ENCODE measurements at places on chromosomes 5 and 9. TPM values are rescaled to one million over a fixed set of nuclear protein-coding genes. Genes with fewer than 3 reads are reported as not detected.

GRCh38 chr5:122351416-122352157 is 39.5 kb downstream of the SNCAIP start:
- H3K36me3 ChIP-seq, result no peaks in the 10 kb centered on the region
- H3K27me3 ChIP-seq, result no peaks in the 10 kb centered on the region
- no peak overlapping the region for H3K27ac ChIP-seq

The DTWD2 gene
- total RNA-seq, result 2.8 TPM

DNA sequence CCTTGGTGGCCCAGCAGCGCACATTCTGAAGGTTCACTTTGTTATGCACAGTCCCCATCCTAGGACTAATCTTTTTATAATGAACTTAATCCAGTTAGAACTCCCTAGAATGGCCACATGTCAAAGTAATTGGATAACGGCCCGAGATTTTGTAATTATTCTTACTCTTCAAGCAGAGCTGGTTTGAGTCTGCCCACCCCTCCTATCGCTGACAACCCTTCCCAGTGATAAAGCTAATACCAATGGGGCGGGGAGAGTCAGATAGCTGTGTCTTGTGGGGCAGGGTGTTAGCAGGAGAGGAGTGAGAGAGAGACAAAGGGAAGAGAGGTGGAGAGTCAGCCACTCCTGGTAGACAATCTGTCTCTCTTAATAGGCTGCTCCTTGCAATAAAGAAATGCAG is 356.9 kb downstream of the SLIT3 start:
- peaks cover 4% of the 10 kb centered on the region for H3K27me3 ChIP-seq
- no peaks in the 10 kb centered on the region for H3K36me3 ChIP-seq
- no peak overlapping the region for H3K27ac ChIP-seq
- no peak for DNase-seq
- peaks cover 9% of the 10 kb centered on the region for H3K4me1 ChIP-seq

DNA sequence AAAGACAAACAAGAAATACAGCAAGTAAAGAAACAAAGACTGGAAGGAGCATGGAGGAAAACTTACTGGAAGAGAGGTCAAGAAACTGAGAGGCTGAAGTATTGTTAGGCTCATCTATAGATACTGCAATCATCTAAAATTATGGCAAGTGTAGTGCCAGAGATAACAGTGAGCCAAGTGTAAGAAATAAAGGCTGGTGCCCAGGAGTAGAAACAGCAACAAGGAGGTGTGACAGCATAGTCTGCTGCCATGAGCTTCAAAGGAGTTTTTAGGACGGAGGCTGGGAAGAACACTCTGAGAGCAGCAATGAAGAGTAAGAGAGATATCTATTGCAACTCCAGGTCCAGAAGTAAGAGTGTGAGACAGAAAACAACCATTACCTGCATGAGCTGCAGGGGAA is 60.5 kb downstream of the MEGF9 start:
- DNase-seq, result no peak
- H3K27me3 ChIP-seq, result no peaks in the 10 kb centered on the region
- peaks cover 4% of the 10 kb centered on the region for H3K4me1 ChIP-seq
- H3K36me3 ChIP-seq, result no peaks in the 10 kb centered on the region
- no peak overlapping the region for H3K4me3 ChIP-seq

- H3K27ac ChIP-seq, result peak overlapping the region; percentile 69
- peak; percentile 45 for DNase-seq
- peaks cover 14% of the 10 kb centered on the region for H3K4me1 ChIP-seq
These were observed 722 bp downstream of the TBC1D9B start for GRCh38 chr5:179906795-179907555.

The DNAH5 gene
- not detected for total RNA-seq

DNA sequence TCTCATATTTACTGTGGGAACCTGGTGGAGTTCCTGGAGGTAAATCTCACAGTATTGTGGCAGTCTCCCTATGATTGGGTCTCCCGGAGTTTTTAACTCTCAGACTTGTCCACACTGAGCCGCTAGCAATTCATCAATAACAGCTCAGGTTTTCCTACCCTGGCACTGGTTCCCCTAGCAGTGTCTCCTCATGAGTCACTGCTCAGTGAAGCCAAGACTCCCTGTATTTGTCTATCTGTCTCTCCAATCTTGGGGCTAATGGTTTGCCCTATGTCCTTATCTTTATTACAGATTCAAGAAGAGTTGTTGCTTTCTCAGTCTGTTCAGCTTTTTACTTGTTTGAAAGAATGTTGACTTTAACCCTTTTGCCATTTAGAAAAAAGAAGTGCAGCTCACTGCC is 176.7 kb upstream of the FGF10 start:
- H3K4me1 ChIP-seq, result no peaks in the 10 kb centered on the region
- no peaks in the 10 kb centered on the region for H3K27me3 ChIP-seq

The LCN9 gene
- total RNA-seq, result not detected

GRCh38 chr9:138101444-138102234 is 224.1 kb downstream of the CACNA1B start:
- H3K4me3 ChIP-seq, result no peak overlapping the region
- H3K36me3 ChIP-seq, result no peaks in the 10 kb centered on the region
- peaks cover under 1% of the 10 kb centered on the region for H3K27me3 ChIP-seq
- DNase-seq, result peak; percentile 3
- no peak overlapping the region for H3K27ac ChIP-seq
- H3K4me1 ChIP-seq, result no peaks in the 10 kb centered on the region

GRCh38 chr9:38771593-38771992 is 51.7 kb upstream of the FAM240B start:
- DNase-seq, result no peak
- no peak overlapping the region for H3K4me3 ChIP-seq
- peaks cover 2% of the 10 kb centered on the region for H3K27me3 ChIP-seq

The PRUNE2 gene
- total RNA-seq, result 0.24 TPM

GRCh38 chr5:172602783-172603231 is 38.3 kb upstream of the NEURL1B start:
- H3K36me3 ChIP-seq, result no peaks in the 10 kb centered on the region
- no peaks in the 10 kb centered on the region for H3K4me1 ChIP-seq
- peaks cover 10% of the 10 kb centered on the region for H3K27me3 ChIP-seq

- no peak overlapping the region for H3K4me3 ChIP-seq
- no peaks in the 10 kb centered on the region for H3K27me3 ChIP-seq
- H3K4me1 ChIP-seq, result no peaks in the 10 kb centered on the region
- H3K36me3 ChIP-seq, result no peaks in the 10 kb centered on the region
These were observed 167.0 kb upstream of the ZNF618 start for GRCh38 chr9:113708821-113709713.

The ANKRD34B gene
- not detected for total RNA-seq

DNA sequence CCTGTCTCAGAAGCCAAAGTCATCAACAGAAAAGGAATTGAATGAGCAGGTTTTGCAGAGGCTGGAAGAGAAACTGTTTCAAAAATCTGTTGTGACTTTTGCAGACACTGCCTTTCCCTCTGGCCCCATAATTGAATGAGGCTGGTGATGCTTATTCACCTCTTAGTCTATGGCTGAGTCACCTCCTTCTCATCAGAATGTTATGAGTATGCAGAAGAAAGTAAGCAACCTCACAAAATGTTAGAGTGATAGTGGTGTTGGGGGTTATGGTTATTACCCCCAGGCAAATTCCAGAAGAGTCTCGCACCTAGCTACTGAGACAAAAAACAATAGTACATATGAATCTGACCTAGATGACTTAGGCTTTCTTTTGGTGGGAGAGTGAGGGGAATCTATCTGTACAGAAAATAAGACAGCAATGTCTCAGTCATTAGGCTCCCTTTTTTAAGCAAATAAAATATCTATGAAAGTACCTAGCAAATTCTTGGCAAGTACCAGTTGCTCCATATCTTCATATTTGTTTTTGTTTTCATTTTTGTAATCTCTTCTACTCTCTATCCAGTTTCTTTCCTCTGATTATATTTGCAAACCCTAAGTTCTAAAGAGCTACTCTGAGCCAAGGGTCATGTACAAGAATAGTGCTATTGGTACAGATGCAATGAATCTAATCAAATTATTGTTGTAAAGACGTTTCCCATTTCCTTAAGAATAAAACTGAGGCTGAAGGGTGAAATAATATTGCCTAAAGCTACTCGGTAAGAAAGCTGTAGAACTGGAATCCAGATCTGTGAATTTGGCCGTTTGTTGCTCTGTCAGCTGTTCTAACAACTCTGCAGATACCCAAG is 498.1 kb upstream of the TNC start:
- no peak for DNase-seq
- H3K36me3 ChIP-seq, result no peaks in the 10 kb centered on the region
- H3K27ac ChIP-seq, result no peak overlapping the region

The RAB3C gene
- total RNA-seq, result not detected

The HRH2 gene
- total RNA-seq, result 11.8 TPM

DNA sequence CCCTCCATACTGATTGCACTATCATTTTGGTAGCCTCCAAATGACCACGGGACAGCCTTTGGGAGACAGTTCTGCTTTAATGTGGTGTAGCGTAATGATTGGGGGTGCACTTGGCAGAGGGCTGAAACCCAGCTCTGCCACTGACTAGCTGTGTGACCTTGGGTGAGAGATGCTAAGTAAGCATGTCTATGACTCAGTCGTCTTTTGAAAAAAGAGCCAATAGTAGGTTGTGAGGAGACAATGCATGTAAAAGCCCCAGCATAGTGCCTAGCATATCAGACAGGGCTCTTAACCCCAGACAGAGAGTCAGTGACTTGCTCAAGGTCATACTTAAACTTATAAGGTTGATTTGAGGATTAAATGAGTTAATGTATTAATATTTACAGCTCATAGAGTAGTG is 18.0 kb upstream of the CXCL14 start:
- no peaks in the 10 kb centered on the region for H3K36me3 ChIP-seq
- H3K4me3 ChIP-seq, result no peak overlapping the region
- no peaks in the 10 kb centered on the region for H3K4me1 ChIP-seq
- DNase-seq, result no peak
- H3K27me3 ChIP-seq, result peaks cover 7% of the 10 kb centered on the region

The SV2C gene
- 0.10 TPM for total RNA-seq

The SLC4A9 gene
- total RNA-seq, result not detected

The ANKRD20A1 gene
- 1.2 TPM for total RNA-seq

DNA sequence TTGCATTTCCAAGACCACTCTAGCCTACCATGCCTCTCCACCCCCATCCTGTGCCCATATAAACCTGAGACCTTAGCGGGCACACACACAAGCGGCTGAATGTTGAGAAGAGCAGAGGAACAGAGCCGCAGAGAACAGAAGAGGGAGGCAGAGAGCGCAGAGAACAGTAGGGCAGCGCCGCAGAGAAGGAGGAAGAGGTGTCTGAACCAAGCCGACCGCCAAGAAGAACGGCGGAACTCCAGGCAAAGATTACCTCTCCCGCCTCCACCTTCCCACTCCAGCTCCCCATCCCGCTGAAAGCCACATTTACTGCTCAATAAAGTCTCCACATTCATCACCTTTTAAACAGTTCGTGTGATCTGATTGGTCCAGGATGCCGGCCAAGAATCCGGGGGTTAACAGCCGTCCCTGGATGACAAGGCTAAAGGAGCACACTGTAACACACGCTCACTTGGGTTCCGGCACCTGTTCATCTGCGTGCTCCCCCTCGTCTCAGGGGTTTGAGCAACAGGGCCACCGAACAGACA is 33.2 kb downstream of the GRIN3A start:
- H3K36me3 ChIP-seq, result no peaks in the 10 kb centered on the region
- peaks cover 6% of the 10 kb centered on the region for H3K27me3 ChIP-seq
- H3K4me1 ChIP-seq, result peaks cover 6% of the 10 kb centered on the region
- H3K4me3 ChIP-seq, result peak overlapping the region; percentile 71
- no peak overlapping the region for H3K27ac ChIP-seq
- DNase-seq, result peak; percentile 53

DNA sequence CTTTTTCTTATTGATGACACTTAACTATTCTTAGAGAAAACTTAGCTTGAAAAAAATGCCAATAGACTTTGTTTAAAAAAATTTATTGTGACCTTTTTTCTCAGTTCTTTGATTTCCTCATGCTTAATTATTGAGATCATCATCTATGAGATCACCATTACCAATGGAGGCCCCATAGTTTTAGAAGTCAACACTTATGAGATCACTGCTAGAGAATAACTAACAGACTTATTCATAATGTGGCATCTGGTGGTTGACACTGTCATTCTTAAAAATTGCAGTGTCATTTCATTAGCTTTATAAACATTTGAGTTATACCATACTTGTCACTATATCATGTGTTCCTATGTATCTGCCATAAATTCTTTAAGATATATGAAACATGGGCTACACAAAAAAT is 14.9 kb upstream of the FEM1C start:
- DNase-seq, result no peak
- H3K36me3 ChIP-seq, result no peaks in the 10 kb centered on the region
- H3K4me1 ChIP-seq, result no peaks in the 10 kb centered on the region

DNA sequence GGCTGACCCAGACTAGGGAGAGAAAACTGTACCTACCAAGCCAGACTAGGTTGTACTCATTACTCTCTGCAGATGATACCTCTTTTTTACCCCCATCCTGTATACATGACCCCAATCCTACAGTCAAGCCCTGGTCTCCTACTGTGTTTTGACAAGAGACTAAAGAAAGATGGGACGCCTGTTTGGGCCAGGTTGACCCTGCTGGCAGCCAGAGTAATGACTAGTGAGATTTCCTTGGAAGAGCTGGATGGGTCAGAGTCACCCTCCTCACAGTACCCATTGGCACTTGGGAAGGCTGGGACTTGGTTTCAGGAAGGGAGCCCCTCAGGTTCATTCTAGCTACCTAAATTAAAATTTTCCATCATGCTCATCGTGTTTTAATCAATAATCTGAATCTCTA is 89.7 kb upstream of the NR4A3 start:
- H3K4me3 ChIP-seq, result no peak overlapping the region
- H3K27ac ChIP-seq, result no peak overlapping the region
- no peaks in the 10 kb centered on the region for H3K4me1 ChIP-seq
- peaks cover 11% of the 10 kb centered on the region for H3K27me3 ChIP-seq

GRCh38 chr9:2208991-2209390 is 193.8 kb downstream of the SMARCA2 start:
- no peak overlapping the region for H3K27ac ChIP-seq
- no peaks in the 10 kb centered on the region for H3K4me1 ChIP-seq
- no peaks in the 10 kb centered on the region for H3K27me3 ChIP-seq
- H3K4me3 ChIP-seq, result no peak overlapping the region

DNA sequence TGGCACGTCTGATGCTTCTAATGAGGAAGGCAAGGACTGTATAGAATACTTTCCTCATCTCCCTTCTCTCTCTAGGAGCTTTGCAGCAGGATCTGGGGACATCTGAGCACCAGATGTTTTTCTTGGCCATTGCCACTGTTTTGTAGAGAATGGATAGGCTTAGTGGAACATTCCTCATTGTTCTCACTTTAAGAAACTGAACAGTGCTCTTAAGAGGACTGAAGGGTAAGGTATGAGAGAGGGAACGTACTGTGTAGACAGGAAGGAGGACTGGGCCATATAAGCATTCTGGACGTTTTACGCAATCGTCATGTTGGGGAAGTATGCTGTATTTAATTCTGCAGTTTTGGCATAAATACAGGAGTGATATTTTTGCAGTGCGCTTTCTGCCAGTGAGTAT is 70.6 kb downstream of the SMARCA2 start:
- no peak overlapping the region for H3K4me3 ChIP-seq
- peaks cover 65% of the 10 kb centered on the region for H3K36me3 ChIP-seq
- H3K27me3 ChIP-seq, result no peaks in the 10 kb centered on the region
- H3K27ac ChIP-seq, result no peak overlapping the region
- H3K4me1 ChIP-seq, result peaks cover 32% of the 10 kb centered on the region

- no peak overlapping the region for H3K4me3 ChIP-seq
- H3K27me3 ChIP-seq, result peaks cover 8% of the 10 kb centered on the region
- H3K4me1 ChIP-seq, result peaks cover 9% of the 10 kb centered on the region
- H3K36me3 ChIP-seq, result no peaks in the 10 kb centered on the region
- H3K27ac ChIP-seq, result no peak overlapping the region
These were observed 16.4 kb upstream of the SPINK6 start for GRCh38 chr5:148186248-148187003.

Data from activated CD4-positive, alpha-beta memory T cell treated with anti-CD3 and anti-CD28 coated beads for 36 hours (primary cell).